Panc1 (cell line): ENCODE measurements at places on chromosomes 3 and 15. TPM values are rescaled to one million over a fixed set of nuclear protein-coding genes. Genes with fewer than 3 reads are reported as not detected.

The KIF23 gene
- 82.5 TPM for total RNA-seq

The TPRG1 gene
- total RNA-seq: not detected

The SLC9C1 gene
- not detected for total RNA-seq

The PLA2G4D gene
- not detected for total RNA-seq

The IQCH gene
- 3.9 TPM for total RNA-seq

The DNAH12 gene
- 0.21 TPM for total RNA-seq

The PLCH1 gene
- 0.03 TPM for total RNA-seq

The SPATA12 gene
- total RNA-seq: 0.10 TPM

The STRA6 gene
- total RNA-seq: 1.1 TPM

The TRPC1 gene
- 29.6 TPM for total RNA-seq

The GPR27 gene
- total RNA-seq: 0.15 TPM

The LEKR1 gene
- not detected for total RNA-seq

The EXD1 gene
- total RNA-seq: 0.15 TPM

The CLEC3B gene
- total RNA-seq: not detected
